ENCODE measurements at places on chromosomes 5 and 9. TPM values are rescaled to one million over a fixed set of nuclear protein-coding genes. Genes with fewer than 3 reads are reported as not detected.

GRCh38 chr9:7143645-7144200 is 385.9 kb downstream of the KDM4C start:
- DNase-seq, result no peak

DNA sequence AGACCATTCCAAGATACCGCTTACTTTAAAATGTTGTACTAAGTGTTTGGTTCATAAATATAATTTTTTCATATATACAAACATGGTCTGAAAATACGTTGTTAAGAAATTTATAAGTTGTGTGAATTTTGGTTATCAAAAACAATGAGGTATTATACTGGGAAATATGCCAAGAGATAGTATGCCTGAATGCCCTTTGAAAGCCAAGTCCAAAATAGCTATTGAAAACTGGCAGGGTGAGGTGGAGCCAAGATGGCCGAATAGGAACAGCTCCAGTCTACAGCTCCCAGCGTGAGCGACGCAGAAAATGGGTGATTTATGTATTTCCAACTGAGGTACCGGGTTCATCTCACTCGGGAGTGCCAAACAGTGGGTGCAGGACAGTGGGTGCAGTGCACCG is 533.5 kb downstream of the ZNF608 start:
- no peak for DNase-seq

- peak; percentile 28 for DNase-seq
Measured at GRCh38 chr9:36082931-36083330, 46.2 kb downstream of the RECK start.

- DNase-seq, result no peak
Measured at GRCh38 chr5:178372142-178372571, 139.6 kb upstream of the PHYKPL start.

- DNase-seq, result no peak
Measured at GRCh38 chr5:138645778-138646575, 70.8 kb upstream of the HSPA9 start.

DNA sequence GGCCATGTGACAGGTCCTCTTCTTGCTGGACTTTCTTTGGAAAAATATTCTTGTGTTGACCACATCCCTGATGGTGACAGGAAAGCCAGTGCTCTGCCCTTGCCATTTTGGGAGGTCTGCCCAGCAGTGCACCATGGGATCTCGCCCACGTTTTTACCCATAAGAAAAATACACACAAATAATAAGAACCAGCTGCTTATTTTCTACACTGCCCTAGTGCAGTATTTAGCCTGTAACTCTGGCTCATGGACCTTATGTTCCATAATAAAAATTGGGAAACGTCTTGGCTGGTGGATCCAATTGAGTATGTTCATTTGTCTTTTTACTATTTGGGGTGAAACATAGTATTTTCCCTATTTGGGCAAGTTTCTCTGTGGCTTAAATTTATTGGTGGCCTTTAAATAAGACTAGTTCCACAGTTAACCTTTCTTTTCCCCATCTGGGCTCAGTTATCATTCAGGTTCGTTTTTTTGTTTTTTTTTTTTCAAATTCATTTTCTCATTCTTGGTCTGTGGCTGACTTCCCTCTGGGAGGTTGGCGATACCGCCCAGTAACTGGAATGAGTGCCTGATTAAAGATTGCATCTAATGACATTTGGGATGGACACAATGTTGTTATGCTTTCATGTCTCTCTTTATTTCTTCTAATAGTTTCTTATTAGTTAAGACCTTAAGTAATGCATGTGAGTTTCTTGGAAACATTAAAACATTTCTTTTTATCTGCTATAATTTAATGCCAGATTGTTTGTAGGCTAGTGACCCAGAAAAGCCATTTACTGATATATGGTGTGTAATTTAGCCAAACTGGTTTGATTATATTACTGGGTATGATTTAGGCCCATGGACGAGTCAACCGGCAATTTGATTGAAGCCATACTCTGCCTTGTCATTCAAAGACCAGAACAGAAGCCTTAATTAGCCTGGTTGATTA is 163.7 kb downstream of the FGF10 start:
- DNase-seq, result peak; percentile 1

DNA sequence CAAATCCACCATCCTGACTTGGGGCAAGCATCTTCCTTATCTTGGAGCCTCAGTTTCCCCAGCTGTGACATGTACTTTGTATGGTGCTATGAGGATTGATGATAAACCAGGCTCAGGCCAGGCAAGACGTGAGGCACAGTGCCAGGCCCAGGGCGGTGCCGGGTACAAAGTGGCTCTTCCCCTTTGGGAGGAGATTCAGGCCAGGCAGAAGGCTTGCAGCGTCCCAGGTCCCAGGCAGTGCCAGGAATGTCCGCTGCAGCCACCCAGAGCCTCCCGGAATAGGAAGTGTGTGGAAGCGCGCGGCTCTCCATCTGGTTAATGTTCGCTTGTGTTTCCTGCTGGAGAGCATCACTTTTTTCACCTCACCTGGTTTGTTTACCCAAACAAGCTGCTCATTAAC is 12.6 kb upstream of the DENND1A start:
- no peak for DNase-seq

DNA sequence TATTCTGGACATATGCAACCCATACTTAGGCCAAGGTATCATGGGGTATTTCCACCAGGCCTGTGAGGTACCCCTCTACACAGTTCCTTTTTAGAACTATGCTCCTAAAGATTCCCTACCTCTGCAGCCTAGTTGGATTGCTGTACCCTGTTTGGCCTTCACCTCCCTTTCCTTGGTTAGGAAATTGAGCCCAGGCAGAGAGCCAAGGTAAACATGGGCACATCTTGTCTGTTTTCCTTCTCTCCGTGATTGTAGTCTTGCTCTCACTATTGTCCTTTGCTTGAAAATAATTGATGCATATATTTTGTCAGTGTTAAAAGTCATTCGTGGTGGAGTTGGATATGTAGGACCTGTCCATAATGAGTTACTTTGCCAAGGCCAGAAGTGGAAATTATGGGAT is 26.7 kb downstream of the BDP1 start:
- DNase-seq, result peak; percentile 18

- no peak for DNase-seq
Measured at GRCh38 chr5:29051509-29051908, 2013.1 kb upstream of the CDH9 start.

The LRRC8A gene
- 18.5 TPM for polyA plus RNA-seq
